ENCODE measurements at places on chromosomes 1 and 21.

- no peak for DNase-seq
These were observed 75.7 kb upstream of the KIF26B start for GRCh38 chr1:245079021-245079609.

DNA sequence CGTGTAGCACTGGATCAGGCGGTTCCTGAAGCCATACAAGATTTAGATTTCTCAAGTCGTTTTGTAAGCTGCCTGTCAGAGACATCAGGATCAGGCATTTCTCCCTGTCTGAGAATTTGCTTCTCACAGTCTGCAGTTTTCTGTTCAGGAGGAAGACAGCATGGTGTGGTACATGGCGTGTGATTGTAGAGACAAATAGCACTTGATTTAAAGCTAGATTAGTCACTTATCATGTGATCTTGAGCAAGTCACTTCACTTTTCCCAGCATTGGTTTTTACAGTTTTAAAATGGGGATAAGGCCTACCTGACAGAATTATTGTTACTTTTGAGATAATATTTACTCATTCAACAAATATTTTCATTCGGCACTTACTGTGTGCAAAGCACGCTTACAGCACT lies 63.3 kb downstream of the AK4 start:
- DNase-seq = no peak

GRCh38 chr1:55138823-55139222 lies 76.3 kb downstream of the USP24 start:
- no peak for DNase-seq

- no peak for DNase-seq
These were observed 50.8 kb upstream of the ATP5PO start for GRCh38 chr21:33966324-33966949.

GRCh38 chr1:81540216-81540615 lies 260.5 kb upstream of the ADGRL2 start:
- no peak for DNase-seq

DNA sequence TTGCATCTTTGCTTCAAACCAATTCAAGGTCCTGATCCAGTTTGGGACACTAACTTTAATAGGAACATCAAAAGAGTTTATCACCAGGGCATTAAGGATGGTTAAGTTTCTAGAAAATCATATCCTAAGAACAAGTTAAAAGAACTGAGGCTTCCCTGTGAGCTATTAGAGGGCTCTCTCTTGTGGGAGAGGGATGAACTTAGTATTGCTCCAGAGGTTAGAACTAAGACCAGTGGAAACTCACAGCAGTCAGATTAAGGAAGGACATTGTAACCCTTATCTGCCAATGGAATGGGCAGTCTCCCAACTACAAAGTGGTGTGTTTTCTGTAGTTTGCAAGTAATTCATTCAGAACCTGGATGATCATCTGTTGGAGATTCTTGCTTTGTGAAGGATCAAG lies 36.8 kb downstream of the UBE2U start:
- DNase-seq = no peak

DNA sequence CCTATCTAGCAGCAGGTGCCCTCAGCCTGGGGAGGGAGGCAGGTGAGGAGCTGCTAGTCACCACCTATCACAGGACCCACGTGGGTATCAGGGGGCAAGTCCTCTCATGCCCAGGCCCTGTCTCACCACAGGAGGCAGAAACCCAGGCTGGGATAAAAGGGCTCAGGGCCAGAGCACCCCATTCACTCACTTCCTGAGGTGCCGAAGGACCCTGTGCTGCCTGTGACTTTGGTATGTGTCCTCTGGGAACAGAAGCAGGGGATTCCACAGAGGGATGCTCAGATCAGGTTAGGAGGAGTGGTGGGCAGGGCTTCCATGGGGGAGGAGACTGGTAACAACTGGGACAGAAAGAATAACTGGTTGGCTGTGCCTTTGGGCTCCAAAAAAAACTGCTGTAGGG lies at the start of gene LCE1E:
LCE1E (plus strand) TSS at position 181 of the 400 bp plus-strand sequence. CDS start 1,043 bp downstream, outside the sequence.
- DNase-seq = no peak

DNA sequence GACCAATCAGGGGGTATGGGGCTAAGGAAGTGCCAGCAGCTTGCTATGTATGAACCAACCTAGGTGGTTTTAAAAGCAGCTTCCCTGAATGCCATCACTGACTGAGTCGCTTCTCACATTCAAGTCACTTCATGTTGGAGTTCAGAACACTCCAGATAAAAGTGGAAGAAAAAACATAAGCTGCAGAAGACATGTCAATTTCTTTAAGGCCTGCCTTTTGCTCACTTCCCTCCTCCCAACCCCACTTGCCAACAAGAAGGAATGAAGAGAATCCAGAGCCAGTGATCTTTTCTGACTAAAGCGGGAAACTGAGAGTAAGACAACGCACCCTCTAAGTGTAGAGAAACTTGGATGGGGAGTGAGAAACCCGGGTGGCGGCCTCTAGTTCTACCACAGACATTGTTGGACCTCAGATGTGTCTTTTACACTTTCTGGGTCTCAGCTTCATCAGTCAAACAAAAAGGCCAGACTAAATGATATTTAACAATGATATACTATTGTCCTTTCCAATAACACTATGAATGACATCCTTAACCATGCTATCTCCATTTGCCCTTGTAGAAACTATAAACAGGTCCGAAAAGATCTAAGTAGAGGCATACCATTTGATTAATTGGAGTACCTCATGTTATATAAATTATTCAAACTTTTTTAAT lies 54.1 kb downstream of the LUZP1 start:
- DNase-seq = no peak

DNA sequence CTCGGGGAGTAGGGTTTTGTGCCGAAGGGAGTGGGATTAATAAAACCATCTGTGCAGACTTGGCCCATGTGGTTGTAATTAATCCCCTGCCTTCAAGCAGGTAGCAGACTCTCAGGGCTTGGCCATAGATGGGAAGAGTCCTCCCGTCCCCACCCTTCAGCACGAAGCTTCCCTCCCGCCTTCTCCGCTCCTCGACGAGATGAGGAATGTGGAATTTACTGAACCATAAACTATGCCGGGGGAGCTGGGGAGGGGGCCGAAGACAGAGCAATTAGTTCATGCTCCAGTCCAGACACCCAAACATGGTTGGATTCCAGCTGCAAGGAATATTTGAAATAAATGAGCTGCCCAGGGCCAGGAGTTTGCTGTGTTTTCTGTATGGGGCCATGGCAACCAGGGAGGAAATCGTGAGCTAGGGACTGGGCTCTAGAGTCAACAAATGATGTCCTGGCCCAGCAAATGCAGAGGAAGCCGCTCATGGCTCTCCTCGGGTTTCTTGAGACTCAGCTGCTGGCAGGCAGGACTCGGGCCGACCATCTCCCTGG lies 78.8 kb downstream of the SPSB1 start:
- DNase-seq = no peak

DNA sequence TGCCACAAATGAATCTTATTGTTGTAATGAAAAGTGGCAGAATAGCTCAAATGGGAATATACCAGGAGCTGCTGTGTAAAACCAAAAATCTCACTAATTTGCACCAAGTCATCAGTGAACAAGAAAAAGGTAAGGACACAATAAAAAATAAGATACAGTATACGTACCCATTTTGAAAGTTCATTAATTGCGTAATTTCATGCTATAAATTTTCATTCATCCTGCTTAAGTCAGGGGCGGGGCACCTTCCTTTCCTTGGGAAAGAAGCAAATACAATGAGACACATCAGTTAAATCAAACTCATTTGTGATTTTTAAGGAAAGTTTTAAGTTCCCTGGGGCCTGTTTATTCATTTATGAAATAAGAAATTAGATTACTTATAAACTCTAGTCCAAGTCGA lies 65.4 kb downstream of the HSPA13 start:
- no peak for DNase-seq

DNA sequence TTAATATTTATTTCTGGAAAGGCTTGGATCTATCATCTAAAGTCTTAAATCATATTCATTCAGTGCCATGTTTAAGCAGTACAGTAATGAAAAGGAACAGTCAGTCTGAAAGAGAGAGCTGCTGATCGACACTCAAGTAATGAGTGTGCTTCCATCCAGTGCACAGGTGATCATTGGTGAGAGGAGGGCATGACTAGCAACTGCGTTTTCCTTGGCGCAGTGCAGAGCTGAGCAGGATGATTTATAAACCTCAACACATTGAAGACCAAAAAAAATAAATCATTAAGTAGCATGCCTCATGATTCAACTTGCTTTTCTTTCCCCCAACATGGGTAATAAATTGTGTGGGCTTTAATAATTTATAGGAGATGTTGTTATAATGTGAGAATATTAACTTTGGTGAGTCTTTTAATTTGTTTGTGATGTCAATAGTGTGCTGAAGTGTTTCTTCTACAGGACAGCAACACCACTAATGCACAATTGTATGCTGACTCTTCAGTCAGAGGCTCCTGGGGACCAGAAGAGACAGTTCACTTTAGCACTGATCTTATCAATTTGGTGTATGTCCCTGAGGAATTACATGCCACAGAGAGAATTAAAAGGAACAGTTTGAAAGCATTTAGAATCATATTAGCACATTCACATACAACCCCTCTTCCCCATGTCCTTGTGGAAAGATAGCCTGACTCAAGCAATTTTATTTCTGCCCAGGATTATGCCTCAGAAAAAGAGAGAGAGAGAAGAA lies 199.7 kb upstream of the ADGRL2 start:
- no peak for DNase-seq

- no peak for DNase-seq
These were observed 79.4 kb downstream of the PAPPA2 start for GRCh38 chr1:176542352-176542751.

All from stimulated activated CD4-positive, alpha-beta T cell treated with anti-CD3 and anti-CD28 coated beads, TNF-alpha, amount 100 ng/mL, for 4 hours (primary cell).